Esophagus muscularis mucosa (tissue), 4 donors: ENCODE measurements at places on chromosomes 7 and 10. TPM values are rescaled to one million over a fixed set of nuclear protein-coding genes. Genes with fewer than 3 reads are reported as not detected.

GRCh38 chr7:13904689-13905088 is 84.8 kb downstream of the ETV1 start:
- no peaks in the 10 kb centered on the region for H3K27me3 ChIP-seq
- H3K36me3 ChIP-seq = no peaks in the 10 kb centered on the region
- H3K4me3 ChIP-seq = no peak overlapping the region
- no peak for DNase-seq

Gene NKX1-2
- total RNA-seq = not detected

Gene ELN
- total RNA-seq = 337 TPM

- no peaks in the 10 kb centered on the region for H3K27me3 ChIP-seq
- H3K4me3 ChIP-seq = no peak overlapping the region
- H3K36me3 ChIP-seq = peaks cover 6% of the 10 kb centered on the region
- H3K27ac ChIP-seq = no peak overlapping the region
- peaks cover 34% of the 10 kb centered on the region for H3K4me1 ChIP-seq
- no peak for DNase-seq
Measured at GRCh38 chr10:59830601-59831259, 75.6 kb downstream of the CCDC6 start.

GRCh38 chr7:117113871-117114270 is 160.6 kb downstream of the ST7 start:
- no peak overlapping the region for H3K4me3 ChIP-seq

DNA sequence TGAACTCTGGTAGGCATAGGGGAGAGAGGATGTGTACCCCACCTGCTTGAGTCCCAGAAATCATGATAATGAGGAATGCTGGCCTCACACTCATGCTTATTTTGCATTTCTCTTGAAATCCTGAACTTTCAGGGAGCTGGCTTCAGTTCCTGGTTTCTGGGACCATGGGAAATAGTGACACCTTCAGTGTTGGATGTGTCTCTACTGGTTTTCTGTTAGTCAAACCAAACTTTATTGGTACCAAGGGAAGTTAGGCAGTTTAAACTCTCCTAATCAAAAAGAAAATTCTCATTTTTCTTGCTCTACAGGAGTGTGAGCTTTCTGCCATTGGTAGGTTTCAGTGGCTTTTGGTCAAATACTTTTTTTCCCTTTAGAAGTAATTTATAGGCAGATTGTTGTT is 11.8 kb upstream of the PCGF5 start:
- H3K4me1 ChIP-seq = peaks cover 32% of the 10 kb centered on the region
- no peak for DNase-seq
- no peaks in the 10 kb centered on the region for H3K36me3 ChIP-seq

DNA sequence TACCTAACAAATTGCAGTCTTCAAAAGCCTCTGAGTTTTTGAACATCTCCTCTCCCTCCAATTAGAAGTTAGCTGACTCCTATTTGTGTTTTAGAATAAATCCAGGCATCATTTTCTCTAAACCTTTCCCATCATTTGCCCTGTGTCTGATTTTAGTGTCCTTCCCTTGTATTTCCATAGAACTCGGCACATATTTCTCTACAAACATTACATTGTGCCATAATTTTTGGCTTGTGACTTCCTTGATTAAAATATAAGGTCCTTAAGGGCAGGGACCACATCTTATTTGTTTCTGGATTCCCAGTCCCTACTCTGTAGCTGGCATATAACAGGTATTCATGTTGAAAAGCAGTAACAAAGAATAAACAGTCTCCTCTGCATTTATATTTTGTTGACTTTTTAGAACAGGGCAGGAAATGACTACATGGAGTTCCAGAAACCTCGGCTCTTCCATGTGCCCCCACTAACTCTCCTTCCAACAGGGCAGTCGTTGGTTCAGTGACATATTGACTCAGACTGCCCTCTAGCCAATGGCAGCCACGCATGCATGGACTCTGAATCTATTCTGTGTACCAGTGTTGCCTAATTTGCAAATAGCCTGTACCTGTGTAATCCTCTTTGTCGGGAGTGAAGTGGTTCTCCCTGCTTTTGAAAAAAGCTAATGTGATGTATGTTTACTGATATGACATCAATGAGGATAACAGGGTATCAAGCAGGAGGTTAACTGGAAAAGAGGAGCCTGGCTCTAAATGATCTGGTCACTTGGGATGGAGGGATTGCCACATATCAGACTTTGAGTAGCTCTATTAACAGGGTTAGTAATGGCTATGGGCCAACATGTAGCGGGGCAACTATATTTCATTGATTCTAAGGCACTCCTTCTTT is 19.8 kb upstream of the CPN1 start:
- H3K4me1 ChIP-seq = no peaks in the 10 kb centered on the region
- H3K36me3 ChIP-seq = no peaks in the 10 kb centered on the region
- H3K27me3 ChIP-seq = no peaks in the 10 kb centered on the region
- DNase-seq = no peak

Gene PNLIP
- not detected for total RNA-seq

- peaks cover 10% of the 10 kb centered on the region for H3K4me1 ChIP-seq
- no peaks in the 10 kb centered on the region for H3K36me3 ChIP-seq
- no peaks in the 10 kb centered on the region for H3K27me3 ChIP-seq
- H3K4me3 ChIP-seq = no peak overlapping the region
Measured at GRCh38 chr7:115496006-115496405, 534.6 kb downstream of the TFEC start.

Gene HOXA2
- total RNA-seq = 5.4 TPM

DNA sequence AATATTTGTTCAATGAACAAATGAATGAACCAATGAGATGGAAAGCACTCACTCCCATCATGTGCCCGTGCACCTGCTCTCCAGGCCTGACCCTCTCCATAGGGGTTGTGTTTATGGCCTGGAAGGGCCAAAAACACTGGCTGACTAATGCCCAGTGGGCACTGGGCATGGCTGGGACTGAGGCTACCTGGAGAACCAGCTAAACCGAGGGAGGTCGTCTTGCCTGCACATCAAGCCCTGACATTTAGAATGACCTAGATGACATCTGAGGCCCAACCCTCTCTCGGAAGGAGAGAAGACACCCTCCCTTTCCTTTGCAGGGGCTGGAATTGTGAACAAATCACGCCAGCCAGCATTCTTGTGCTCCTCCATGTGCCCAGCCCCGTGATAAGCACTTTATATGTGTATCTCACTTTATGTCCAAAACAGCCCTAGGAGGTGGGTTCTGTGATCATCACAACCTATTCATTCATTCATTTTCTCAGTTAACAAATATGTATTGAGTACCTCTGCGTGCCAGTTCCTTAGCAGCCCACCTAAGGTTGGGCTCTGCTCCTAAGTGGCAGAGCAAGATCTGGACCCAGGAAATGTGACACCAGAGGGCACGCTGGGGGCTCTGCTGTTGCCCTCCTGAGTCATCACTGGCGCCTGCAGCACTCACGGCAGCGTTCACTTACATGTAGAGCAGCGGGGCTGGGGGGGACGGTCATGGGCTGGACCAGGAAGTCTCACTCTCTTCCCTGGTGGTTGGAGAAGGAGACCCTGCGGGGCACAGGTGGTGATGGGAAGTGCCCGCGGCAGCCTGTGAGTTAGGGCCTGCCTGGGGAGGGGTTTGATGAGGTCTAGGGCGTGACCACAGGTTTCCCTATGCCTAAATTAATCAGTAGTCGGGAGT is 52.0 kb downstream of the TSPAN15 start:
- DNase-seq = no peak
- peak overlapping the region; percentile 80 for H3K27ac ChIP-seq
- H3K27me3 ChIP-seq = no peaks in the 10 kb centered on the region

DNA sequence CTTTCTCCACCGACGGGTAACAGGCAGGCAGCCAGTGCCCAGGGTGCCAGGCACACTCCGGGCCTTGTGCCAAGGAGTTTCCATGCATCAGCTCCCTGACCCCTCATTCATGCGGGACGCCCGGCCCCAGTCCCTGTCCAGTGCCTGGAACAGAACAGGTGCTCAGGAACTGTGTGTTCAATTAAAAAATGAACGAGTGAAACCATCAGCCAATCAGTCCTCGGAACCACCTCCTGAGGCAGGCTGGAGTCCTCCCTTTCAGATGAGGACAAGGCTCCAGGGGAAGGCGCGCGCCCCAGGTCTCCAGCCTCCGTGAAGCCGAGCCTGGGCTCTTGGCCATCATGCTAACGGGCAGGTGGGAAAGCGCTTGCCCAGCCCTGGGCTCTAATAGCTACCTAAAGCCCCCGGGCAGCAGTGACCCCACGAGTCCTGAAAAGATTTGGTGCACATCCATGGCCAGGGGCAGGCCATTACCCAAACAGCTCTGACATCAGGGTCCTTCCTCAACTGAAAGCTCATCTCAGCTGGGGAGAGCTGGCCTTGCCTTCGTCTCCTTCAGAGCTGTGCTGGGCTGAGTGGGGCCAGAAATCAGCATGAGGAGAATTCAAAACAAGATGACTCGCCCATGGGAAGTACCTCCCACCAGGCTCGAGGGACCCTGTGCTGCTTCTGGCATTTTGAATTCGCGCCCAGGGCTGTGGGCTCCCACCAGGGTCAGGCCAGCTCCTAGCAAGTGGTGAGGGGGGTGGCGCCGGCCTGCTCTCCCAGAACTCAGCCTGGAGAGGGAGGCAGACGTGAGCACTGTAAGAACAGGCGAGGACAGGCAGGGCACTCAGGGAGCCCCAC is 200.5 kb downstream of the MAD1L1 start:
- no peak overlapping the region for H3K27ac ChIP-seq
- H3K4me1 ChIP-seq = peaks cover under 1% of the 10 kb centered on the region
- DNase-seq = no peak
- no peak overlapping the region for H3K4me3 ChIP-seq
- no peaks in the 10 kb centered on the region for H3K36me3 ChIP-seq

Gene UPK3BL2
- total RNA-seq = 1.2 TPM

Gene PRKAG2
- total RNA-seq = 51.3 TPM

Gene SORBS1
- 1,953 TPM for total RNA-seq

GRCh38 chr10:122632576-122632975 is 67.1 kb downstream of the C10orf120 start:
- H3K4me1 ChIP-seq = no peaks in the 10 kb centered on the region
- H3K36me3 ChIP-seq = no peaks in the 10 kb centered on the region
- H3K27ac ChIP-seq = no peak overlapping the region
- H3K27me3 ChIP-seq = no peaks in the 10 kb centered on the region

DNA sequence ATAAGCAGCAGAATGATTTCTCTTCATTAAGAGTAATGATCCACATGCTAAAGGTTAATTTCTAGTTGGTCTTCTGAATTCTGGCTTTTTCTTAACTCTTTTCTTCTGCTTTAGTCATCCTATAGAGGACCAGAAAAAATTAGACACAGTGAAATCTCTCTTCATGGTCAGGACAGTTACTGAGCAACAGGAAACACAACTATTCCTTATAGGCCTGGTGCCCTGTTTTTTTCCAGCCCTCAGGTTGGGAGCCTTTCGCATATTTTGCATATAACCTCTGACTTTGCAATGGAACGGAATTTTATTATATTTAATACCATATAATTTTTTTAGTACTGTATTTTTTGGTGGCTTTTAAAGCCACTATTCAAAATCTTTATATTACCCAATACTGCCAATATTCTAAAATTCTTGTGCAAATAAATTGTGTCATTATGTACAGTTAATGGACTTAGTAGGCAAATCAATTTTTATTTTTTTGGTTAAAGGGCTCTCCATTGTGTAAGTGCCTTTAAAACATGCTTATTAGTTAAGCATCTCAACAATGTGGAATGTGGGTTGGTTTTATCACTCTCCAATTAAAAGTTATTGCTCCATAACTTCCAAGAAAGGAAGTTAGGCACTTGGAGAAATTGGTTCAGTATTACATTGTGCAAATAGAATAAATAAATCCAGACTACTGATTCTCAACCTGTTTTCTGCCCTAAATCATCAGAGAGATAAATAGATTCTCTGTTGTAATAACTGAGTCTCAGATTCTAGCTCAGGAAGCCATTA is 22.5 kb downstream of the ARL4A start:
- no peaks in the 10 kb centered on the region for H3K27me3 ChIP-seq
- no peak overlapping the region for H3K27ac ChIP-seq
- DNase-seq = no peak

- H3K27me3 ChIP-seq = no peaks in the 10 kb centered on the region
- no peaks in the 10 kb centered on the region for H3K36me3 ChIP-seq
- DNase-seq = no peak
Measured at GRCh38 chr10:75431180-75432111, at the start of gene LRMDA. LRMDA (plus strand) TSS chr10:75431624.

- H3K4me3 ChIP-seq = no peak overlapping the region
- no peak for DNase-seq
Measured at GRCh38 chr10:7185367-7185690, 225.5 kb downstream of the SFMBT2 start.

GRCh38 chr10:112349521-112350085 is 24.3 kb upstream of the ACSL5 start:
- no peaks in the 10 kb centered on the region for H3K36me3 ChIP-seq
- no peaks in the 10 kb centered on the region for H3K27me3 ChIP-seq
- no peak overlapping the region for H3K27ac ChIP-seq

Gene JAZF1
- total RNA-seq = 33.8 TPM

DNA sequence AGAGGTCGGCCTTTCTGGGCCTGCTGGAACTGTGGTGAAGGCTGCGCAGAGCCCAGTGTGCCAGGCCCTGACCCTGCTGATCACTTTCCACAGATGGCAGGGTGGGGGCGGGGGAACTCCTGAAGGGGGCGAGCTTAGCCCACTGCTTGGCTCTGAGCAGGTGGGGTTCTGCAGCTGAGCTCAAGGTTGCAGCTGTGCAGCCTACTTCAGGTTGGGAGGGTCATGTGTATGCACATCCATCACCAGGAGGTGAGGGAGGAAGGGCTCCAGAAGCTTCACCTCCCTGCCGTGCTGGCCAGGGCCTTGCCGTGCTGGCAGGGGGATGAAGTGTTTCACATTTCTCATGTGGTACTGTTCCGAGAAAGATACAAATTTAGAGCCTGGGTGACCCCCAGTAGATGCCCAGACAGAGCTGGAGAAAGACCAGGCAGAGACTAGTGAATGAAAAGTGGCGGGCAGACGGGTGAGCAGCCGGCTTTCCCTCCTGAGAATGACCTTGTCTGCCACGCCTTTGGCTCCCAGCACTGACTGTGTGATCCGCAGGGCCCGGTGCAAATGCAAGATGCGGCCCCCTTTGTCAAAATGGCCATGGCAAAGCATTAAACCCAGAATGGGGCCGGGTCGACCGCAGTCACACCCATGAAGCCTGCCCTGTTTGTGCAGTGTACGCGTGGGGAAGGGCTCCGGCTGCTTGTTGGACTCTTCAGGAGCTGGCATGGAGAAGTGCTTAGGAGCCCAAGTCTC is 25.2 kb downstream of the FAM241B start:
- H3K4me1 ChIP-seq = no peaks in the 10 kb centered on the region
- H3K4me3 ChIP-seq = no peak overlapping the region
- no peak overlapping the region for H3K27ac ChIP-seq
- DNase-seq = no peak
- no peaks in the 10 kb centered on the region for H3K36me3 ChIP-seq
